Smooth muscle cell of the pulmonary artery (primary cell): ENCODE measurements at places on chromosomes 1 and 21. TPM values are rescaled to one million over a fixed set of nuclear protein-coding genes. Genes with fewer than 3 reads are reported as not detected.

Gene CYP4Z1
- not detected in 2 replicates for total RNA-seq

Gene PRELP
- 2.5 and 10.8 TPM in 2 replicates for total RNA-seq

Gene NOTCH2NLA
- 83.1 and 89.9 TPM in 2 replicates for total RNA-seq

Gene FNDC10
- 3.6 and 8.2 TPM in 2 replicates for total RNA-seq

Gene LRRC71
- 0.13 TPM in 1 of 2 replicates, not detected in the other for total RNA-seq

Gene ABCA4
- 0.65 and 0.83 TPM in 2 replicates for total RNA-seq

Gene FAM72C
- 0.23 and 0.46 TPM in 2 replicates for total RNA-seq

Gene PPM1J
- 1.0 and 1.5 TPM in 2 replicates for total RNA-seq

Gene CD1D
- 0.20 and 0.59 TPM in 2 replicates for total RNA-seq

Gene ZFP69B
- 1.8 and 3.7 TPM in 2 replicates for total RNA-seq

Gene CR1L
- not detected in 2 replicates for total RNA-seq

Gene FCGR3A
- total RNA-seq = not detected in 2 replicates

Gene ETNK2
- 0.78 and 1.5 TPM in 2 replicates for total RNA-seq
